Activated naive CD8-positive, alpha-beta T cell treated with anti-CD3 and anti-CD28 coated beads for 36 hours (primary cell): ENCODE measurements at places on chromosomes 3 and 15. TPM values are rescaled to one million over a fixed set of nuclear protein-coding genes. Genes with fewer than 3 reads are reported as not detected.

GRCh38 chr3:50068134-50068533 is 20.6 kb upstream of the RBM5 start:
- H3K4me1 ChIP-seq: no peaks in the 10 kb centered on the region
- H3K4me3 ChIP-seq: no peak overlapping the region
- H3K27me3 ChIP-seq: no peaks in the 10 kb centered on the region
- H3K27ac ChIP-seq: no peak overlapping the region

- H3K4me1 ChIP-seq: no peaks in the 10 kb centered on the region
- no peaks in the 10 kb centered on the region for H3K27me3 ChIP-seq
- H3K36me3 ChIP-seq: peaks cover 16% of the 10 kb centered on the region
- no peak overlapping the region for H3K4me3 ChIP-seq
- DNase-seq: no peak
Observed at GRCh38 chr3:41131224-41131623, 68.1 kb upstream of the CTNNB1 start.

GRCh38 chr3:34938784-34939183 is 700.5 kb upstream of the ARPP21 start:
- H3K27ac ChIP-seq: no peak overlapping the region
- H3K4me1 ChIP-seq: no peaks in the 10 kb centered on the region
- DNase-seq: no peak
- peaks cover 15% of the 10 kb centered on the region for H3K27me3 ChIP-seq
- H3K36me3 ChIP-seq: no peaks in the 10 kb centered on the region

- peak overlapping the region; percentile 75 for H3K4me3 ChIP-seq
- no peaks in the 10 kb centered on the region for H3K27me3 ChIP-seq
- peaks cover 7% of the 10 kb centered on the region for H3K4me1 ChIP-seq
- no peaks in the 10 kb centered on the region for H3K36me3 ChIP-seq
Observed at GRCh38 chr15:90184786-90185704, 16.1 kb upstream of the SEMA4B start.

DNA sequence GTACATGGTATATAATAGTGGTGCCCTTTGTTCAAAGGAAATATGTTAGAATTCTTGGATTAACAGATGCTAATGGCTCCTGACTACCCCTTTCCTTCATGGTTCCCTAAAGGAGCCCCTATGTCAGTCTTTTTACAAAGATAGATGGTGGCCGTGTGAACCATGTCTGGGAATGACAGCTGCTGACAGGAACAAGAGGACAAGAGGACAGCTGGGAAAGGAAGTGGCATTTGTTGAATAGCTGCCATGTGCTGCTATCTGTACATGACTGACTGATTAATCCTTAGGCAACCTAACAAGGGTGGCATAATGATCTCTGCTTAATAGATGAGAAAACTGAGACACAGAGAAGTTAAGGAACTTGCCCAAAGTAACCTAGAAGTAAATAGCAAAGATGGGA is 321.7 kb downstream of the ZNF621 start:
- H3K27me3 ChIP-seq: peaks cover 20% of the 10 kb centered on the region
- no peak overlapping the region for H3K27ac ChIP-seq
- no peak for DNase-seq
- peaks cover 2% of the 10 kb centered on the region for H3K4me1 ChIP-seq

DNA sequence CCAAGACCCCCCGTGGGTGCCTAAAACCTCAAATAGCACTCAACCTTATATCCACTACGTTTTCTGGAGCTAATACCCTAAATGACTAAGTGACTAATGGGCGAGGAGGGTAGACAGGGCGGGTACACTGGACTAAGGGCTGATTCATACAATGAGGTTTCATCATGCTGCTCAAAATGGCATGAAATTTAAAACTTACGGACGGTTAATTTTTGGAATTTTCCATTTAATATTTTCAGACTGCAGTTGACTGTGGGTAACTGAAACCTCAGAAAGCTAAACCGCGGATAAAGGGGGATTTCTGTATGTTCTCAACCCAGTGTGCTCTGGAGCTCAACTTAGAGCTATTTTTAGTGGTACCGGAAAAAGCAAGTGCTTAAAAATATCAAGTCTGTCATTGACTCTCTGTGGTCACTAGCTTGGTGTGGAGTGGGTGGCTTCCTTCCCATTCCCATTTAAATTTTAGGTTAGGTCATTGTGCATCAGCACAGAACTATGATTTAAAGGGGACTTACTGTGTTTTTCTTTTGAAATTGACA is 72.9 kb downstream of the LRRC28 start:
- peaks cover 13% of the 10 kb centered on the region for H3K4me1 ChIP-seq
- H3K36me3 ChIP-seq: peaks cover 8% of the 10 kb centered on the region
- H3K27ac ChIP-seq: peak overlapping the region; percentile 69
- no peak overlapping the region for H3K4me3 ChIP-seq

- no peaks in the 10 kb centered on the region for H3K4me1 ChIP-seq
- H3K27ac ChIP-seq: no peak overlapping the region
- no peak for DNase-seq
- no peak overlapping the region for H3K4me3 ChIP-seq
Observed at GRCh38 chr3:159798951-159799350, 189.7 kb upstream of the IL12A start.

The TMCO5A gene
- total RNA-seq: not detected

The KIF15 gene
- 36.7 TPM for total RNA-seq

DNA sequence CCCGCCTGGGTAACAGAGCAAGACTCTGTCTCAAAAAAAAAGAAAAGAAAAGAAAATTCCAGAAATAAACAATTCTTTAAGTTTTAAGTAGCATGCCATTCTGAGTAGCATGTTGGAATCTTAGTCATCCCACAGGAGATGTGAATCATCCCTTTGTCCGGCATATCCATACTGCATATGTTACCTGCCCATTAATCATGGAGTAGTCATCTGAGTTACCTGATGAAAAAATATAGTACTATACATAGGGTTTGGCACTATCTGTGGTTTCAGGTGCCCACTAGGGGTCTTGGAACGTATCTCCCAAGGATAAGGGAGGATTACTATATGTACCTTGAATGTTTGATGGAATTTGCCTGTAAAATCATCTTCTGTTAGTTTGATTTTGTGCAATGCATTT is 6.3 kb upstream of the CCR4 start:
- no peak overlapping the region for H3K4me3 ChIP-seq
- no peaks in the 10 kb centered on the region for H3K36me3 ChIP-seq
- no peak for DNase-seq

- DNase-seq: no peak
- H3K36me3 ChIP-seq: no peaks in the 10 kb centered on the region
- peaks cover 21% of the 10 kb centered on the region for H3K4me1 ChIP-seq
- peaks cover 7% of the 10 kb centered on the region for H3K27me3 ChIP-seq
- no peak overlapping the region for H3K27ac ChIP-seq
Observed at GRCh38 chr3:72950372-72950771, 46.2 kb upstream of the PPP4R2 start.

The LEO1 gene
- 31.8 TPM for total RNA-seq

The ONECUT1 gene
- not detected for total RNA-seq

GRCh38 chr3:59677747-59678702 is 628.2 kb upstream of the CFAP20DC start:
- no peaks in the 10 kb centered on the region for H3K36me3 ChIP-seq
- no peak overlapping the region for H3K27ac ChIP-seq
- DNase-seq: no peak
- no peak overlapping the region for H3K4me3 ChIP-seq
- no peaks in the 10 kb centered on the region for H3K4me1 ChIP-seq

GRCh38 chr15:92316586-92317295 is 76.9 kb upstream of the ST8SIA2 start:
- no peaks in the 10 kb centered on the region for H3K36me3 ChIP-seq
- H3K4me1 ChIP-seq: no peaks in the 10 kb centered on the region
- DNase-seq: no peak
- H3K4me3 ChIP-seq: no peak overlapping the region
